Fibroblast of skin of abdomen (primary cell): ENCODE measurements at places on chromosomes 11 and 22.

DNA sequence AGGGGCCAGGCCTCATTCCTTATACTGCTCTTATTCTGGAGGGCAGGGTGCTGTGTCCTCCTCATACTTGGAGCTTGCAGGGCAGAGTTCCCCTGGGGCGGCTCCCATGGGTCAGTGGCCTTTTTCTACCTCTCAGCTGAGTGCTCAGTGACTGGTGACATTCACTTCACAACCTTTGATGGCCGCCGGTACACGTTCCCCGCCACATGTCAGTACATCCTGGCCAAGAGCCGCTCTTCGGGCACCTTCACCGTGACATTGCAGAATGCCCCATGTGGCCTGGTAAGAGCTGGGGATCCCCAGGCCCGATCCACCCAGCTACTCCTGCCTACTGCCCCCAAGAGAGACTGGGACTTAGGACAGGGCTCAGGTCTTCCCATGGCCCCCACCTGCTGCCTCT lies 14.5 kb downstream of the OTOG start:
- DNase-seq, result no peak

- DNase-seq, result no peak
These were observed 123.9 kb downstream of the PAX6 start for GRCh38 chr11:31687256-31687655.

DNA sequence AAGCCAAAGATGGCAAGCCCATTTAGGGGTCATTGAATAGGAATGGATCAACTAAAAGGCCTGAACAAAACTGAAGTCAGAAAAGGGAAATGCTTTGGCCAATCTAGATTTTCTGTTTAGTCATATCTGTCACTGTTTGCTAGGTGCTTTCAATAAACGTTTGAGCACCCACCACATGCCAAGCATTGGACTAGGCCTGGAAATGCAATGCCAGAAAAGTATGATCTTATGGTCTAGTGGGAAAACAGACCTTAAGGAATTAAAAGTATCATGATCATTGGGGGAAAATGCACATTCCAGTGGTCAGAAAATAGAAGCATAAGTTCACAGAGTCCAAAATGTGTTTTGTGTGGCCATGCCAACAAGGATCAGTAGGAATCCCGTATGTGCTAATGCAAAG lies 76.8 kb upstream of the BIRC3 start:
- peak; percentile 71 for DNase-seq

DNA sequence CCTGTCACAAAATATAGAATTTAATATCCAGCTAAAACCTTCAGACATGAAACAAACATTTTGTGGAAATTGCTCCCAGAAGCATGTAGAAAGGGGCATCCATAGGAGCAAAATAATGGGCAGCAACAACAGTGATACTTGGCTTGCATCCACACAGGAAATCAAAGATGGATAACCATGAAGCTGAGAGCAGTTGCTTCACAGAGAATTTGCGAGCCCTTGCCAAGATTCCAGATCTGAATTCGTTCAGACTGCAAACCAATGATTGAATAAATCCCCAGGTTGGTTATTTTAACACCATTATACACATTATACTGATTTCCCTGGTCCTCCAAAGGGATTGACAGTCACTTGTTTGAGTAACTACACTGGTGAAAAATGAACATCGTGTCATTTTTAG lies 15.6 kb upstream of the OR51L1 start:
- no peak for DNase-seq

DNA sequence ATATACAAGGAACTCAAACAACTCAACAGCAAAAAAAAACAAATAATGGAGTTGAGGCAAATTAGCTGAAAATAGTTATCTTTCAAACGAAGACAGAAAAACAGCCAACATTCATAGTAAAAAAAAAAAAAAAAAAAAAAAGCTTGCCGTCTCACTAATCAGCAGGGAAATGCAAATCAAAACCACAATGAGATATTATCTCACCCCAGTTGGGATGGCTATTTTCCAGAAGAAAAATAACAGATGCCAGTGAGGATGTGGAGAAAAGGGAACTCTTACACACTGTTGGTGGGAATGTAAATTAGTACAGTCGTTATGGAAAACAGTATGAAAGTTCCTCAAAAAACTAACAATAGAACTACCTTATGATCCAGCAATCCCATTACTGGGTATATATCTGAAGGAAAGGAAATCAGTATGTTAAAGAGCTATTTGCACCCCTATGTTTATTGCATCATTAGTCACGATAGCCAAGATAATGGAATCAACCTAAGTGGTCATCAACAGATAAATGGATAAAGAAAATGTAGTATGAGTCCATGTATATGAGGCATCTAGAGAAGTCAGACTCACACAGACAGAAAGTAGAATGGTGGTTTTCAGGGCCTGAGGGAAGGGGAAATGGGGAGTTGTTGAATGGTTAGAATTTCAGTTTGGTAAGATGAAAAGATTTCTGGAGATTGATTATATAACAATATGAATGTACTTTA lies 56.0 kb downstream of the USP35 start:
- peak; percentile 67 for DNase-seq

DNA sequence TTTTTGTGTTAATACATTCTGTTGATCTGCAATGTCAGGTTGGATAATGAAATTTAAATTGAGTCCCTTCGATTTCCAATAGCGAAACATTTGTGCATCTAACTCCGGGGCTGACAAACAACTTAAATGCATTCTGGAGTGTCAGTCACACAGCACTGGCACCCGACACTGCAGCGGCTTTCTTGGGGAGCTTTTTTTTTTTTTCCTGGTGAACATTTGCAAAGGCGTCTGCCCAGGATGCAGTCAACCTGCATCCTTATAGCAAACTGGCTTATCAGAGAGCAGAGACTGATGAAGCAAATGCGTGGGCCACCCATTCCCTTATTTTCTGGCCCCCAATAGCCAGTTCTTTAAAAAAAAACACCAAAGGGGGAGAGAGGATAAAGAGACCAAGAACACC lies 1167.7 kb downstream of the LRRC4C start:
- DNase-seq, result no peak

- DNase-seq, result no peak
These were observed 122.9 kb upstream of the NAV2 start for GRCh38 chr11:19589567-19590260.

DNA sequence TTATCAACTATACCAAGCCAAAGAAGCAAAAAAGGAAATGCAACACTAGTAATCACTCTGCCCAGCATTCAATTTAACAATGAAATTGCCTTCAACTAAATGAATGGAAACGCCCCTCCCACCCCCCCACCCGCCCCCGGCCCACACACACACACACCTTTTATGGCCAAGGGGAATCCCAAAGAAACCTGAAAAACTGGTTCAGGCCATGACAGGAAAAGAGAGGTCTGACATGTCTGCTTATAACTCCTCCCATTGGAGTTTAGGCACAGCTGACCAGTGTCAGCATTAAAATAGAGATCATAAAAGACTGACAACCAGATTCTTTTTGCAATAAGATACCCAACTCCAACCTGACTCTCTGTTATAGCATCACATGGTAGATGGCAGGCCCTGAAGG lies 42.6 kb downstream of the ACER3 start:
- DNase-seq, result no peak

- DNase-seq, result no peak
These were observed 87.5 kb upstream of the SESN3 start for GRCh38 chr11:95318498-95318897.

- peak; percentile 73 for DNase-seq
These were observed 9.0 kb downstream of the KIRREL3 start for GRCh38 chr11:126991596-126991995.

GRCh38 chr11:116725434-116726221 lies 47.2 kb downstream of the BUD13 start:
- DNase-seq, result peak; percentile 50

DNA sequence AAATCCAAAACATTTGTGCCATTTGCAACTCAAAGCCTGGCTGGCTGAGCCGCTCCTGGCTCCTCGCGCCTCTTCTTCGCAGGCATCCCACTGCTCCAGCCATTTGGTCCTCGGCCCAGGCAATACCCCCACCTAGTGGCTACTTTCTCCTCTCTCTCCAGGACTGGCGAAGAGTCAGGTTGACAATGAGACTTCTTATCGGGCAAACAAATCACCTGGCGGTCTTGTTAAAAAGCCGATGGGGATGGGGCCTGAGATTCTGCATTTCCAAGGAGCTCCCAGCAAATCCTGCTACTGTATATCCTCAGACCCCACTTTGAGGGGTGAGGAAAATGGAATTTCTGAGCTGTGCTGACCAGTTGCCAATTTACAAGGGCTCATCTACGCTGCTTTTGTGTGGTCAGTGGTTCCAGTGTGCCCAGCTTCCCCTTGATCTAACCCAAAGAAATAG lies 89.0 kb downstream of the ISX start:
- peak; percentile 41 for DNase-seq
